SK-N-MC (cell line): ENCODE measurements at places on chromosomes 2 and 18.
A peak's percentile ranks its signal among the peaks of the same experiment; 100 is the strongest.

DNA sequence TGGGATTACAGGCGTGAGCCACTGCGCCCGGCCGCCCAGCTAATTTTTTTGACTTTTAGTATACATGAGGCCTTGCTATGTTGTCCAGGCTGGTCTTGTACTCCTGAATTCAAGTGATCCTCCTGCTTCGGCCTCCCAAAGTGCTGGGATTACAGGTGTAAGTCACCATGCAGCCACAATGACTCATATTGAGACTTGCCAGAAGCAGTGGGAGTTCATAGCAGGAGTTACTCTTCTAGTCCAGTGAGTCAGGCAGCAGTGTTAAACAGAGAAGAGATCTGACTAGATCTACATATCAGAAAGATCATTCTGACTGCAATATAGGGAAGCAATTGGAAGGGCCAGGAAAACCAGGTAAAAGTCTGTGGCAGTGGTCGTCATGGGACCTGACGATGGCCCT lies 1.5 kb upstream of the FLACC1 start:
- DNase-seq, result no peak

DNA sequence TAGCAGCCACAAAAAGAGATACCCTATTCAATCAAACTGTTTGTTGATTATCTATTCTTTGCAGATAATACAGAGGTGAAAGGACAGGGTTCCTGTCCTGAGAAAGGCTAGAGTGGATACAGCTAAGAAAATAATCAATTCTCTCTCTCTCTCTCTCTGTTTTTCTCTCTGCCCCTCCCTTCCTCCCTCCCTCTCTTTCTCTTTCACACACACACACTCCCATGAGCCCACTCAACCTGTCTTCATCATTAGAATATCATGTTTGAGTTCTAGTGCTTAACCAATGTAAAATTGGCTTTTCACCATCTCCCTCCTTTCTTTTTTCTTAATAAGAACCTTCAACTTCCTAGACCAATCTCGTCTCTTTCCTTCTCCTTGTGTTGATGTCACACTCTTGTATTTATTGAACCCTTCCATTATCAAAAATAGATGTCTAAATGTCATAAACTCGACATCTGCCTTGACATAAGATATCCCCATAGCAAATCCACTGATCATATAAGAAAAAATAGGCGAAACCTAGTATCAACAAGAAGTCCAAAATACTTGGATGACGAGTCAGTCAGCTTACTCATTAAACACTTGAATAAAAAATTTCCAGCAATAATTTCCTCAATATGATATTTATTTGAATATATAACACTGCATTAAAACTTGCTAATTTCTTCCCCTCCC lies 42.8 kb upstream of the CYTIP start:
- DNase-seq, result no peak

DNA sequence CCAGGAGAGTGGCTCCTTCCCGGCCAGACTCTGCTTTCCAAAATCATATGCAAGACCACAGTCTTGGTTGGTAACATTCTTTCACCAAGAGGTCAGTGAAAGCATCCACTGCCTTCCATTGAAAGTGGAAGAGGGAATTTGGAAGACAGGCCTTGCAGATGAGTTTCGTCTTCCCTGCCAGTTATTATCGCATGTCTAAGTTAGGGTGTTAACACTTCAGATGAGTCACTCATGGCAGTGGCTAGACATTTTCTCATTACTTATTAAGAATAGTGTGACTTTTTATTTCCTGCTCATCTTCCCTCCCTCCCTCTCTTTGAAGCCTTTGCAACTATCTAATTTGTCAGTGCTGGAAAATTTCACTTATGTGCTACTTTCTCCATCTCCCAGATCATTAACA lies 102.9 kb upstream of the EPB41L3 start:
- DNase-seq, result no peak

GRCh38 chr2:177296040-177296439 lies 31.5 kb upstream of the NFE2L2 start:
- DNase-seq, result no peak

DNA sequence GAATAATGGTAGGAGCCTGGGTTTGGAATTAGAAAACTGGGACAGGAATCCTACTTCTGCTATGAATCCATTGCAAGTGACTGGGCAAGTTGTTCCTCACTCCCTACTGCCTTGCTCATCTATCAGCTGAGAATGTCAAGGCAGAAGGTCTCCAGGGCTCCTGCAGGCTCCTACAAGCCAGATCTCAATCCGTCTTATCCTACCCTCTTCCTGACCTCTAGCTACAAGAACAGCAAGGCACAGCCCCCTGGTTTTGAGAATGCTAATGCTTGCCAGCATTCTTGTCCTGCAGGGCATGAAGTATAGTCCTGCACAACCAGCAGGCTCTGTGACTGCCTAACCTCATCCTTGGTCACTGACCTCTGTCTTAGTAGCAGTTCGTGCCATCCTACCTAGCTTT lies 141.9 kb upstream of the TNP1 start:
- no peak for DNase-seq

- no peak for DNase-seq
These were observed 3.9 kb upstream of the PPP1CB start for GRCh38 chr2:28747714-28748113.

DNA sequence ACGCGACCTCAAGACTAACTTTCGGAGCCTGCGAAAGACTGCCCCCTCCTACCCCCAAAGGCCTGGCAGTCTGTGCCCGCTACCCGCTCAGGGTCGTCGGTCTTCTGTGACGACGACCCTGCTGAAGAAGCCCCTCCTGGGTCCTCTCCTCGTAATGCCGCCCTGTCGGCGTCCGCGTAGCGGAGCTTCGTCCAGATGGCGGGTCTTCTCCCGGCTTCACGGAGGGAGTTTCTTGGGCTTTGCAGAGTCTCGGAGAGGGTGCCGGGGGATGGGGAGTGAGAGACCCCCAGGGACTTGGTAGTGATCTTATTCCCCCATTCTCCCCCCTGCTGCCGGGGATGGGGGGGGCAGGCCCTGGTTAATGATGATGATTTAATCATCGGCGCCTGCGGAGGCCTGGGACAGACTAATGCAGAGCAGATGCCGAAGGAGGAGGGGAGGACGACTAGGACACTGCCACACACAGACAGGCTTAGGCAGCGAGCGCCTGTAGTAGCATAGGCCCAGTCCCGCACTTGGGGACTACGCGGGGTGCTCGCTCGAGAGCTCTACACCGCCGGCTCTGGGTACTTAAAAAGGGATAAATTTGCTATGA lies 528 bp upstream of the PCGF1 start:
- DNase-seq, result no peak

DNA sequence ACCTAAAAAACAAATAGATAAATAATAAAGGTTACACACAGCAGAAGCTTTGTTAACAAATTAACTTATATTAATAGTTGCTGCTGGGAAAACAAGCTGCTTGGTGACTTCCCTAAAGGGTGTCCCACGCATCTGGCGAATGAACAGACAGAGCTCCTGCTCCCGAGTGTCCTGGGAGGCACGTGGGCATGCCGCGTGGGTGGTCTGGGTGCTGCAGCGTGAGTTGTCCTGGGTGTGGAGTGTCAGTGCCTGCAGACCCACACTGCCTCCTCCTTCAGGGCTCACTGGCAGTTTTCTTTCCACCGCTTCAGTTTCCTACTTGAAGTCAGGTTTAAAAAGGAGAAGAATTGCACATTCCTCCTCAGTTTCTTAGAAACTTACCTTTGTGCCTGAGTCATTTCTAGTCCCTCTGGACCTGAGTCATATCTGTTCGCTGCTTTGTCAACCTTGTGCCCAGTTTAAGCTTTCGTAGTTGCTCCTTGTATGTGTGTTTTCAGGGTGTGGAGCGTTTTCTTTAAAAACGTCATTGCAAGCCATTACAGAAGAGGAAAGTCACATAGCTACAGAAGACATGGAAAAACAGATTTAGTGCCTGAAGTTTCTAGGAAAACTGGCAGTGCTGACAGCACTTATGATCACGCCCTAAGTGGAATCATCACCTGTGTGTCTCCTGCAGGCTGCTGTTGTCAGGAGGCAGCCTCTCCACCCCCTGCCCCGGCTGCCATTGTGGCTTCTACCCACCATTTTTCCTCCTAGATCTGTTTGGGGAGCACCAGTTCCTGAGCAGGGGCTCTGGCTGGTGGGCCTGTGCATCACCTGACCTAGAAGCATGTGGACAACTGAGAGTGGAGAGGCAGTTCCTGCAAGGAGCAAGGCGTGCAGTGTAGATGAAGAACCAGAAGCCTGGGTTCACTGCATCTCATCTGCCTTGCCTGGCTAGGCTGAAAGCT lies 24.5 kb downstream of the IMPA2 start:
- no peak for DNase-seq

- DNase-seq, result no peak
These were observed 1.1 kb downstream of the PUM2 start for GRCh38 chr2:20349513-20349921.

GRCh38 chr2:170502361-170503130 lies 212.6 kb upstream of the SP5 start:
- DNase-seq, result no peak

DNA sequence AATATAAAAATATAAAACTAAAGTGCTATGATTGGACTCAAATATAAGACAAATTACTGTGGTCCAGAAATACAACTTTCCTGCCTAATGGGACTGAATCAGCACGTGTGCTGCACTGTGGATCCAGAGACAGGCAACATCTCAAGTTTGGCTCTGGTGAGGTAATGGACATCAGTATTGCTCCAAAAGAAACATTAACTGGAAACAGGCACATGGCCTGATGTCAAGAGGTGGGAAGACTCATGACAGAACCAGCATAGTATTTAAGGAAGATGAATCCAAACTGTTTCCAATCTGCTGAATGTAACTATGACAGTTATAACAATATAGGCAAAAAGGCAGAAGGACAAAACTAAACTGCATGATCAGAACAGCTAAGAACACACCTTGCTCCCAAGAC lies 354.6 kb downstream of the FSIP2 start:
- DNase-seq, result no peak

DNA sequence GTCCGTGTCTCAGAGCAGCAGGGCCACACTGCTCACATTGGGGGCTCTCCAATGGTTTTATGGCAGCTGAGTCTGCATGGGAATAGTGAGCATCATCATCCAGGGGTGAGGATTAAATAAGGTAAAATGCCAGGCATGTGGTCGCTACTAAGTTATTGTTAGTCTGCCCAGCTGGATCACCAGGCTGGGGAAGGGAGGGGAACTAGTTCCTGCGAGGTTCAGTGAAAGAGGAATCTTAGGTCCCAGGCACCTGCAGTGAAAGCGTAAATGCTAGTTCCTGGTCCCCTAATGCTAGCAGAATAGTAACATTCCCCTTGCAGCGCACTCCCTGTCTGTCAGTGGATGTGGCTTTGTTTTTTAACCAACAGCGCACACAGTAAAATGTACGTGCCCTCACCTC lies 60.1 kb downstream of the ARHGEF4 start:
- DNase-seq, result no peak

GRCh38 chr18:28159055-28159454 lies 17.9 kb downstream of the CDH2 start:
- DNase-seq, result no peak

- no peak for DNase-seq
These were observed 11.4 kb downstream of the G6PC2 start for GRCh38 chr2:168912466-168912865.

- no peak for DNase-seq
These were observed 11.9 kb upstream of the BCL2L11 start for GRCh38 chr2:111108745-111109271.

GRCh38 chr2:239360421-239361310 lies 40.2 kb downstream of the HDAC4 start:
- no peak for DNase-seq

DNA sequence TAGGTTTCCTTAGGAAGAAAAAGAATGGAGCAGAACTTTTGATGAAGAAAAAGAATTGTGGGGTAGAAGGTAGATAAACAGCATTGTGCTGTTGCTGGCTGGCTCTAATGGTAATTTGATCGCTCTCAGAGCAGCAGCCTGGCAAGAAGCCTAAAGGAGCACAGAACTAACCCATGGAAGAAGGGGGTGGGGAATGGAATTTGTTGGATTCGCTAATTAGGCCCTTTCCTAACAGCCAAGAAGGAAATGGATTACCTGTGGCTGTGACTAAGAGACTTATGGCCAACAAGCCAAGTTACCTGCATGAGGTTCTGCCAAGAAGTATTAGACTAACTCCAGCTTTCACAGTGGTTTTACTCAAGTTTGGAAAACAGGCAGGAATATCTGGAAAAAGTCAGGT lies 210.6 kb downstream of the IKZF2 start:
- no peak for DNase-seq

DNA sequence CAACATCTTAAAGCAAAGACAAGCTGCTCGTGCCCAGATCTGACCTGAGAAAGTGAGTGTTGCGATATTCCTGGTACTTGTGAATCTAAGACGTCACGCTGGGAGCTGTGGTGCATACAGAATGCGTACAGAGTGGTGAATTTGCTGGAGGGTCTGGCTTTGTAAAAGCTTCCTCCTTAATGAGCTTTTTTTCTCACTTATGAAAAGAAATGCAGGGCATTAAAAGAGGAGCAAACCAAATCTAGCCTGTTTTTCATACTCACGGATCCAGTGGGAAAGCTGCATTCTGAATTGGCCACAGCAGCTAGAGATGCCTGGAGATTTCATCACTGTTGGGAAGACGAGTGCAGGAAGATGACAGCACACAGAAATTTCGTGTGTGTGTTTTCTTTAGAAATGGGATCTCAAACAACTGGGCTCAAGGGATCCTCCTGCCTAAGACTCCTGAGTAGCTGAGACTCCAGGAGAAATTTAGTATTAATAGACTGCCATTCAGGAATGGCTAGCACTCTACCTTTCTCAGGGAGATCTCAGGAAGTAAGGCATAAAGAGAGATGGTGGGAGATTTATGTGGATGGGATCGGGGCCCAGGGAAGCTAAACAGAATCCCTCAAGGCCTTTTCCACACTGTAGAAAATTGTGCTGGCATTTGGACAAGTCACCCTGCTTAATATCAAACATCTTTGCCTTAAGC lies 181.3 kb downstream of the ALPK2 start:
- DNase-seq, result peak; percentile 92

DNA sequence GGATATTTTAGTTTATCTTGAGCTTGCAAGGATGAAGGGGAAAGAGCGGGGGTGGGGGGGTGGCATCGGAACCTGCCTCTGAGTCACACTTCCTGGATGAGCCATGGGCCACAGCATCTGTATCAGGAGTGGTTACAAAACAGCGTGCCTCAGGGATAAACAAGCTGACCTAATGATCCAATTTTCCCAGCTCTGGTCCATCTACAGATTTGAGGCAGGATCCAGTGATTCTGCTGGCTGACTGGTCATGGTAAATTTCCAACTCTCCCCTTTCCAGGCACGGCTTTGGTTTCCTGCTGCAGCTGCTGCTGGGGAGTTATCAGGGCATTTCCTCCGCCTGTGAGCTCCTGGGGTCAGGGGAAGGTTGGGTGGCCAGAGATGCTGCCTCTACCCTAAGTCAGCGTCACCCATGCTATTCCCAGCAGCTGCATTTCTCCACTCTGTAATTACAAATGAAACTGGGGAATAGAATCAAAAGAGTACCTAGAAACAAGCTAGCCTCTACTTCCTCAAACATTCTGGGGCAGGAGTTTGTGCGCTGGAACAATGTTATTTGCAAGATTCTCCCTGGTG lies 4.7 kb upstream of the HPCAL1 start:
- no peak for DNase-seq

DNA sequence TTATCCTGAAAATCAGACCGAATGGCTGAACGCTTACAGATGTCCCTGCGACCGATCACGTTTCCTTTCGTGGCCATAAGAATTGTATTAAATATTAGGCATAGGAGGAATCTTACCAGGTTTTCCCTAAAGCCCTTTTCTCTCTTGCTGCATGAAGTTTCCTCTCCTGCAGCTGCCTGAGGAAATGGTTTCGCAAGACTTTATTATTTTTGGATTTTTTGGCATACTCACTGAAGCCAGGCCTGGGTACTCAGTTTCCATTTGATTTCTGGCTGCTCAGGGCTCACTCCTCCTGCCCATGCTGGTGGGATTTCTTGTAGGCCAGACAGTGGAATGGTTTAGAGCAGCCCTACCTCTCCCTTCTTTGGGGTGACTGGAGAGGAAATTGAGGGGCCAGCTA lies 114.0 kb downstream of the KLHL29 start:
- peak; percentile 48 for DNase-seq

- no peak for DNase-seq
These were observed 668 bp upstream of the ANKRD12 start for GRCh38 chr18:9135912-9136314.
